ENCODE measurements at places on chromosomes 2 and 18. TPM values are rescaled to one million over a fixed set of nuclear protein-coding genes. Genes with fewer than 3 reads are reported as not detected.

- no peak for DNase-seq
Observed at GRCh38 chr2:223700221-223700620, 98.1 kb upstream of the SCG2 start.

DNA sequence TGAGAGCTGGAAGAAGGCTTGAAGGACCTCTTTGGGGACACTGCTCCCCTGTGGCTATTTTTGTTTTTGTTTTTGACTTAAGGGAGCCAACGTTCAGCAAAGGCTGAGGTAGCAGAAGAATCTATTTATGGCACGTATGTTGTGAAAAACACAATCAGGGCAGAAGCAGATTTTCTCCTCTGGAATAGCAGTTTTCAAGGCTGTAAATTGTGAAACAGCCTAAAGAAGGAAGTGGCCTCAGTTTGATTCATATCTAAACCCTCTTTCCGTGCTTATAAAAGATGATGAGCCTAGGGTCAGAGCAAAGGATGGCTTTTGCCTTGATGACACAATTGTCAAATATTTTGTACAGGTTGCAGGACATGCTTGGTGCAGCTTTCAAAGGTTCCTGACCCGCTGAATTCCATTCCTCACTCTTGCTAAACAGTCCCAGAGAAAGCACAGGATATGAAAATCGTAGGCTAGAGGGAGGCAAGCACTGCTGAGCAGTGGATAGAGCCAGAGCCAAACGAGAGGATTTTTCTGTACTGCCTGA, 106.2 kb upstream of the DLX2 start:
- DNase-seq, result no peak

CAPN14 gene
- polyA plus RNA-seq, result 0.07 TPM

ACADL gene
- polyA plus RNA-seq, result 15.1 TPM

DNA sequence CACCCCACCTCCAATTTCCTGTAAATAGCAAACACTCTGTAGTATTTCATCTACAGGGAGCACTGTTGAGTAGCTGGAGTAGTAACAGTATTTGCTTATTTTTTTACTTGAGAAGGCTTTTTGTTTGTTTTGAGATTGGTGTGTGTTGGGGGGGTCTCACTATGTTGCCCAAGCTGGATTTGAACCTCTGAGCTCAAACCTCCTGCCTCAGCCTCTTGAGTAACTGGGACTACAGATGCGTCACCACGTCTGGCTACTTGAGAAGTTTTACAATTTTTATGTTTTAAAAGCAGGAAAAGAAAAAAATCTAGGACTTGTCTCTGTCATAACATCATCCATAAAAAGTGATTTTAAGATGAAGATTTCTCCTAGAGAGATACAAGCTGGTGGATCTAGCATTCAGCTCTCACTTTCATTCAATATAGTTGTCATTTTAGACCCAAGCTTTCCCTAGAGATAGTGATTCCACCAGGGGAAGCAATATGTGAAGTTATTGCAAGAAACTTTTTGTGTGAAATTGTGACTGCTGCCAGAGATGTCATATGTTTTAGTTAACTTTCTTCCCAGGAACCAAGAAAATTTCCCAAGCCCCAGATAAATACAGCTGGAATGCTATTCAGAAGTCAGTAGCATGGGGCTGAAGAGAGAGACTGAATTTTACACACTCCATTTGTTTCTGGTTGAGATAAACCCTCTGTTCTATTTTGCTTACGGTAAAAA, 60.2 kb upstream of the MAP4K3 start:
- no peak for DNase-seq

- DNase-seq, result no peak
Observed at GRCh38 chr2:95055262-95055661, 29.8 kb downstream of the MAL start.

- no peak for DNase-seq
Observed at GRCh38 chr18:74654638-74655037, 57.0 kb downstream of the ZNF407 start.

DNA sequence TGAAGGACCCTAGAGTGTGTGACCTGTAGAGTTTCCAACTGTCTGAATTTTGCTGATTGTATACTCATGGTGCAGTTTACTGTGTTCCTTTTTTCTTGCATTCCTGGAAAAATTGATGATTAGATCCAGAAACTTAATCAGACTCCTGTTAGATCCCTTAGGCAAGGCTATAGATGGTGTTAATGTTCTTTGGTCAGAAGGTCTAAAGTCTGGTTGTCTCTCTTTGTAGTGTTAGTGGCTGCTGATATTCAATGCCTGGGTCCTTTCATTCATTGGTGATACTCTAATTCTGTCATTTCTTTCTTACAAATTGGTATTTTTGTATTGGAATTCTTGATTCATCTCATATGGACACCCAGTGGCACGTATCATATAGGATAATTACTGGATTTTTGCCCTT, 6.3 kb downstream of the CCNT2 start:
- DNase-seq, result no peak

GRCh38 chr2:145736871-145737270, 1217.0 kb upstream of the ZEB2 start:
- no peak for DNase-seq

DNA sequence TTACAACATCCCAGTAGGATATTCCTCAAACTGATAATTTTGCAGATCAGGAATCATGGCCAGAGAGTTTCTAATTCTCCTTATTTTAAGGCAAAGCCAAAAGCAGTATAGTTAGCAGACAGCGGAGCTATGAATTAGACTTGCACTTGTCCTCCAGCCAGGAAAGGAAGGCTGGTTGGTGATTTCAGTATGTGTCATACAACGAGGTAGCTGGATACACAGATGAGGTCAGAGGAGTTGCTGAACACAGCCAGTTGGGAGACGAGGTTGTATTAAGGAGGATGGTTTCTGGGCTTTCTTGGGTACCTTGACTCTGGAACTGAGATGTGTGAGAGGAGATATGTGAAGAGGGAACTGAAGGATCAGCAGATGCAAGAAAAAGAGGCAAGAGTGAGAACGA, 185.2 kb downstream of the SOX11 start:
- DNase-seq, result no peak

TBR1 gene
- polyA plus RNA-seq, result not detected

GRCh38 chr18:6994771-6995430, 122.7 kb downstream of the LAMA1 start:
- no peak for DNase-seq

AMER3 gene
- polyA plus RNA-seq, result 0.03 TPM

COLEC11 gene
- polyA plus RNA-seq, result 0.72 TPM

NEU4 gene
- polyA plus RNA-seq, result 0.63 TPM

DNA sequence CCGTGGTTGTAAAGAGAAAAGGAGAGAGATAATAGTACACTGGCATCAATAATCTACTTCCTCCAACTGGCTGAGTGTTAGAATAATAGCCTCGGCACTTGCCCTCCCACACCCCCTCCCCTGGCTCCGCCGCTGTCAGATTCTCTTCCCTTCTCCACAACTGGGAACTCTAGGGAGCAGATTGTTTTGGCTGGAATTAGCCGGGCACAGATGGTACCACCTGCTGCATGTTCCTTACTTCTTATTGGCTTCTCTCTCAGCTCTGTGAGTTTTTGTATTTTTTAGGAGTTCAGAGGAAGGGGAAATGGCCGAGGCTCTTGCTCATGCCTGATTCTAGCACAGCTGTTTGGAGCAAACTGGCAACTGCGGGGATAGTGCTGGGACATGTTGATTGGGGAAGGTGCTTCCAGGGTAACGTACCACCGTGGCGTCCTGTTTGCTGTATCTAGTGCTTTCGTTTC, 140.0 kb downstream of the ZEB2 start:
- no peak for DNase-seq

DNA sequence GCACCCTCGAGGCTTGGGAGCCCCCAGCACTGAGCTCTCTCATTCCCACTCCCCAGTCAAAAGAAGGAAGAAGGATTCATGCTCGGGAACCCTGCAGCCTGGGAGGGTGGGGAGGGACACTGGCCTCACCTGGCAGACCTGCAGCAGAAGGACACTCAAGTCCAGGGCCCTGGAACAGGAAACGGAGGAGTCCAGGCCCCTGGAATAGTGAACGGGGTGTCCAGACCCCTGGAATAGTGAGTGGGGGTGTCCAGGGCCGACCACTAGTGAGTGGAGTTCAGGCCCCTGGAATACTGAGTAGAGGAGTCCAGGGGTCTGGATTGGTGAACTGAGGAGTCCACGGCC, 292.5 kb downstream of the NDUFA10 start:
- DNase-seq, result no peak

CD8B2 gene
- polyA plus RNA-seq, result 0.13 TPM

GRCh38 chr18:39624961-39625360, 2059.4 kb upstream of the CELF4 start:
- DNase-seq, result no peak

DNA sequence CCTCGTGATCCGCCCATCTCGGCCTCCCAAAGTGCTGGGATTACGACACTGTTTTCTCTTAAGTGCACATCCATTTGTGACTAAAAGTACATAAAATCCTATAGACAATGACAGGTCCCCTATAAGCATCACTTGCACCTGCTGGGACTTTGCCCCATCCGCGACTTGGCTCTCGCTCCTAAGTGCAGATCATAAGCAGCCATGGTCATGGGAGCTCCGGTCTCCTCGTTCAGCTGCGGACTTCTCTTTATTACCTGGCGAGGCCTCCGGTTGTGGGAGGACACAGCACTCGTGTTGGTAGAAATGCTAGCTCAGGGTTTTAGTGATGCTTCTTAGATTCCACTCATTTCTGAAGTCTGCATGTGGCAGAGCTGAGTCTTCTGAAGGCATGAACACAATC, 92.7 kb upstream of the ST6GAL2 start:
- no peak for DNase-seq

GRCh38 chr2:177207101-177207500, 5.5 kb upstream of the HNRNPA3 start:
- no peak for DNase-seq

DNA sequence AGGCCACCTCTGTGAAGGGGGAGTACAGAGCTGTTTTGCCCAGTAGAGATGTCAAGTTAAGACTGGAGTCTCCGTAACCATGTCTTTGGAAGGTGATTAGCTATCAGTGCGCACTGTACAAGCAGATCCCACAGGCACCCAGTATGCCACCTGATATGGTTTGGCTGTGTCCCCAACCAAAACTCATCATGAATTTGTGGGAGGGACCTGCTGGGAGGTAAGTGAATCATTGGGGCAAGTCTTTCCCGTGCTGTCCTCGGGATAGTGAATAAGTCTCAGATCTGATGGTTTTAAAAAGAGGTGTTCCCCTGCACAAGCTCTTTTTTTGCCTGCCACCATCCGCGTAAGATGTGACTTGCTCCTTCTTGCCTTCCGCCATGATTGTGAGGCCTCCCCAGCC, 90.2 kb downstream of the ACTR2 start:
- DNase-seq, result no peak

DNA sequence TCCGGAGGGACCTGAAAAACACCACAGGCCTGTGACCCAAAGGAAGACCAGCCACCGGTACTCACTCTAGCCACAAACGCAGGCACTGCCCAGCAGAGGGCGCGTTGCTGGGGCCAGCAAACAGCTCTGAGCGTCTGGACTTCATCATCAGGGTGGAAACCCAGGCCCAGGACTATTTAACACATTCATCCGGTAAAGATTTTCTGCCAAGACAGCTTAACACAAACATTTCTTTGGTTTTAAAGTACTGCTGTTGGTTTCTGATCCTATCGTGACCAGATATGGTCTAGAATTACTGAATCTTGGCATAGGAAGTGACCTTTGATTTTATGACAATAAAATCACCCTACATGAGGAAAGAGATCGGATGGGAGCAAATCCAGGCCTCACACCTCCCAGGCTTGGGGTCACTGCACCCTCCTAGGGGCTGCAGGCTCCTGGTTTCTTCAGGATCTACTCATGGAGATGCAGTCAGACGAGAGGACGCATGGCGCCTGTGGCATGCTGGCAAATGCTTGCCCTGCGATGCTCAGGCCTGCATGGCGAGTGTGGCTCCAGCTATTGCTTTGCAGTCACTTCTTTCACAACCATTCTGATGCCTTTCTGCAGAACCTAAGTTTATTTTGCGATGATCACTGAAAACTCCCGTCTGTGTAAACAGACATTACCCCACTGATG, 130.4 kb downstream of the COL4A4 start:
- DNase-seq, result no peak

- DNase-seq, result no peak
Observed at GRCh38 chr2:37589298-37589697, 82.1 kb downstream of the CDC42EP3 start.

- no peak for DNase-seq
Observed at GRCh38 chr2:119265693-119266066, 42.0 kb downstream of the STEAP3 start.

CFAP65 gene
- polyA plus RNA-seq, result 0.27 TPM

- no peak for DNase-seq
Observed at GRCh38 chr18:75455249-75456198, 28.0 kb upstream of the SMIM21 start.

- no peak for DNase-seq
Observed at GRCh38 chr2:75646090-75646582, 447 bp upstream of the MRPL19 start.

MRPS5 gene
- polyA plus RNA-seq, result 46.3 TPM

DNA sequence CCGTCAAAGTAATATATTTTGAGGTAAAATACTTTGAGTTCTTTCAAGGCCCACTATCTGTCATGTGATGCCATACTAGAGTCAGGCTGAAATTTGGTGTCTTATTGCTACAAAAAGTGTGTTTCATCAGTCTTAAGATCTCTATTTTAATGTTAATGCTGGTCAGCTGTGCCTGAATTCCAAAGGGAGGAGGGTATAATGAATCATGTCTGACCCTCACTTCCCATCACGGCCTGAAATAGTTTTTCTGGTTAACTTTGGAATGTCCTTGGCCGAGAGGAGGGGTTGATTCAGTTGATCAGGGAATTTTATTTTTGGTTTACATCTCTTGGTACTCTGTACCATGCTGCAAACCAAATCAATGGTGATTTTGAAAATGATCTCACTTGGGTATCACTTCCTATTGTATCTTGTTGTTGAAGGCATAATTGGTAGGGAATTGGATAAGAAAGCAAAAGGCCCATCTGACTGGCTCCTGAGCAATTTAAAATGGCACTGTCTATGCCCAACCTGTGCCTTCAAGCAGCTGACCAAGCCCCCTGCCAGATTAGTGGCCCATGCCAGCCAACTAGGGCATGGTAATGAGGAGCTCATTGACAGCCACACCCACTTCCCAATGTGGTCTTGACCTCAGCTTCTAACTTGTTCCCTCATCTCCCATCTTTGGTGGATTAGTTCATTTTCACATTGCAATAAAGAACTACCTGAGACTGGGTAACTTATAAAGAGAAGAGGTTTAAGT, 6.1 kb upstream of the SLC35F5 start:
- no peak for DNase-seq

GRCh38 chr2:146814971-146815370, 1029.9 kb upstream of the ACVR2A start:
- DNase-seq, result no peak

- no peak for DNase-seq
Observed at GRCh38 chr18:63348508-63349136, 18.4 kb downstream of the KDSR start.

NR4A2 gene
- 0.73 TPM for polyA plus RNA-seq

MAP3K20 gene
- 26.0 TPM for polyA plus RNA-seq

DNA sequence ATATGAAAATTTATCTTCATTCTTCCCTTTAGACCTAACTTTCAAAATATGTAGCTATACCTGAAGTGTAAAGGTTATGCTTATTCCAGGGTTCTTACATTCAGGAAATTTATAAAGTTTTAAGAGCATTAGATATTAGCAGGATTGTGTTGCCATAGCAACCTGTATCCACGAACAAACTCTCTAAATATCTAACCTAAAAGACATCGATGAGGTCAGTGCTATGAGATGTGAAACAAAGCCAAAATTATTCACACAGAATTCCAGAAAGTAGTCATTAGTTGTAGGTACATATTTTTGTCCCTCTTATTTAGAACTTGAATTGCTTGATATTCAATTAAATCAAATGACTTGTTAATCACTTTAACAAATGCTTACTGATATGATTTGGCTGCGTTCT, 705.3 kb downstream of the SOCS6 start:
- DNase-seq, result no peak

MARCHF4 gene
- 0.09 TPM for polyA plus RNA-seq

PSD4 gene
- 1.9 TPM for polyA plus RNA-seq

GAREM2 gene
- polyA plus RNA-seq, result 6.0 TPM

All from left renal pelvis (tissue), 4 donors.